Skin of body (tissue), 3 donors: ENCODE measurements at places on chromosomes 5 and 9.

- no peak for DNase-seq
Measured at GRCh38 chr5:154679501-154679900, 75.7 kb upstream of the LARP1 start.

GRCh38 chr5:98787131-98787719, 13.8 kb downstream of the RGMB start:
- no peak for DNase-seq

- no peak for DNase-seq
Measured at GRCh38 chr5:73229271-73229670, 56.3 kb downstream of the TMEM174 start.

GRCh38 chr9:98639133-98639532, 69.6 kb downstream of the GABBR2 start:
- no peak for DNase-seq

DNA sequence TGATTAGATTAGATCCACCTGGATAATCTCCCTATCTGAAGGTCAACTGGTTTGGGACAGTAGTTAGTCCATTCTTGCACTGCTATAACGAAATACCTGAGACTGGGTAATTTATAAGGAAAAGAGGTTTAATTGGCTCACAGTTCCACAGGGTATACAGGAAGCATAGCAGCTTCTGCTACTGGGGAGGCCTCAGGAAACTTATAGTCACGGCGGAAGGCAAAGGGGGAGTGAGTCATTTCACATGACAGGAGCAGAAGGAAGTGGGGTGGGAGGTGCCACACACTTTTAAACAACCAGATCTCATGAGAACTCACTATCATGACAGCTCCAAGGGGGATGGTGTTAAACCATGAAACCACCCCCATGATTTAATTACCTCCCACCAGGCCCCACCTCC, 9.9 kb downstream of the C9orf40 start:
- no peak for DNase-seq

DNA sequence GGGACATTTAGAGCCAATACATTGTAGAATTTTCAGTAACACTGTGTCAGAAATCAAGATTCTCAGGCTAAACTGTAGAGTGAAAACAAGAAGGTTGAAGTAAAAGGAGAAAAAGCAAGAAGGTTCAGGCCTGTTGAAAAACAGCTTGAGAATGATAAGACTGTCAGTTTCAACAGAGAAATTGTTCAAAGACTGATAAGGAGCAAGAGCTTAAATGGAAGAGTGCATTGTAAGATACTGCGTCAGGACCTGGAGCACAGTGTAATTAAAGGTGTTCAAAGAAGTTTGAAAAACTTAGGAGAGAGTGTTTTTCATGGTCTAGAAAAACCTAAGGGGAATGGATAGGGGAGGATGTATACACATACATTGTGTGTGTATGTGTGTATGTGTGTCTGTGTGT, 408.3 kb downstream of the KDM4C start:
- no peak for DNase-seq

GRCh38 chr9:126587187-126588185, 26.2 kb upstream of the LMX1B start:
- no peak for DNase-seq

- DNase-seq = no peak
Measured at GRCh38 chr5:99035942-99036341, 107.1 kb upstream of the CHD1 start.

GRCh38 chr9:3436629-3437420, 89.0 kb downstream of the RFX3 start:
- peak; percentile 7 for DNase-seq

DNA sequence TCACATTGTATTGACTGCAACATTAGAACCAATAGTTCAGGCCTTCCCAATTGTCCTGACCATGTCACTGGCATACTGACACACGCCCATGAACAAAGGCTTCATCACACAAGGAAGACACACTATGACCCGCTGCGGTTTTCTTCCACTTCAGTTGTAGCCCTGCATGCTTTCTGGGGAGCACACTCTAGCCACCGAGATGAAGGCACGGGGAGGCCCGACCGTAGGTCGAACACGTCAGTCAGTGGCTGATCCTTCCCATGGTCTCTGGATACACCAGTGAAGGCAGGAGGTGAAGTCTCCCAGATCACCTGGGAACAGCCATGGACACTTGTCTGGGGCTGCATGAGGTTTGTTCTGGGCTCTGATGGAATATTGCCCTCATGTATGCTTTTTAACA, 224.7 kb downstream of the FSTL4 start:
- no peak for DNase-seq

- DNase-seq = no peak
Measured at GRCh38 chr9:21607576-21607975, 125.5 kb upstream of the IFNE start.

DNA sequence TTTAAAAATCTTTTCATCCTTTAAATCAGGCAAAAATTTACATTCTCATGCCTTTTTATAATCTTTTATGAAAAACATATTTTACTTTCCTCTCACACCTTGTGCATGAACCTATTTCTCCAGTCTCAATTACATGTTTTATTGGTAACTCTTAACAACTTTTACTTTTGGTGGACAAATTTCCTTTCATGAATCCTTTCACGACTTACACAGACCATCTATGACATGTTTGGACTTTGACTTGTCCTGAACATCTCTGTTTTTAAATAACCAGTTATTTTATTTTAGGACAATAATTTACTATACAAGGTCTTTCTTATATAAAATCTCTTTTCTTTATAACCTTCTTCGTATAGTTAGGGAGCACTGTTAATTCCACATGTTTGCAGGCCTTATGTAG, 26.5 kb upstream of the MTMR12 start:
- DNase-seq = no peak

DNA sequence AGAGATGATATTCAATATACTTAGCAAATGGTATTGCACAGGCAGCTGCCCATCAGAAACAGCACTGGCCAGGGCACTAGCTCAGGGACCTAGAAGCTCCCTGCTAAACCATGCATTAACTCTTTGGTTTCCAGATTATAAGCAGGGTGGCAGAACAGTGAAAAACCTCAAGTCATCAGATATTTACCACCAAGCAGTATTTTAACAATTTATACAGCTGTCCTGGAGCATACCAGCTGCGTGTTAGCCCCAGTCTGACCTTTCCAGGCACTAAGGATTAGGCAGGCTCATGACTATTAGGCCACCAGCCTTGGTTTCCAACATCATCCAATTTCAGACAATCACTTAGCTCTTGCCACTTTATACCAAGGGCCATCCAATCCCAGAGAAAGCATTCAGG, 326.5 kb downstream of the CAAP1 start:
- DNase-seq = no peak

DNA sequence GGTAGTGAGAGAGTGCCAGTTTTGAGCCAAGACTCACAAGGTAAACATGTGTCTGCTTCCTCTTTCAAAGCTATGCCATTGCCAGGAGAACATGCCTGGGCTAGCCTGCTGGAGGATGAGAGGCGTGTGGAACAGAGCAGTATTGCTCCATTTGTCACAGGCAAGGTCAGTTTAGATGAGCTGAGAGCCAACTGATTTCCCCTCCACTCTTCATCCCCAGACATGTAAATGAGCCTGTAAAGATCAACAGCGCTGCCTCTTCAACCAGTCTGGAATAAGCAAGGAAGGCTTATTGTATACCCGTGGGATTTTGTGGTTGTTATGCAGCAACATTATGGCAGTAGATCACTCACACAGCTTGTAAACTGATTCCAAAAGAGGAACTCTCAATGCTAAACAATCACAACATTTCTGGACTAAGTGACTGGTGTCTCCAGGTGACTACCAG, 8.2 kb upstream of the GDNF start:
- DNase-seq = no peak

DNA sequence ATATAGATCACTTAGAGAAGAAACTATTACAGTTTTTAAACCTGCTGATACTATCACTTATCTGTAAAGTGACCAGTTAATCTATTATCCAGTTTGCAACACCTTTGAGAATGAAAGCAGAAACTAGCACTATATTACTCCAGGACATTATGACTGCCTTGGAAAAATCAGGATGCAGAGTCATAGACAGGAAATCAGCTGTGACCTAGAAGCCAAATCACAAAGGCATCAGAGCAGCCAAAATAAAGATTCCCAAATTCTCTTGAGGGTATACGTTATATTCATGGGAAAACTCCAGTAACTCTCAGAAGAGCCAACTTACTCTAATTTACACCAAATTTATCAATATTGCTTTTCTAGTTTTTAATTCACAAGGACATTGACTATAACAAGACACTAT, 49.9 kb downstream of the CDO1 start:
- DNase-seq = peak; percentile 7

- no peak for DNase-seq
Measured at GRCh38 chr5:120794121-120794520, 330.0 kb downstream of the PRR16 start.

DNA sequence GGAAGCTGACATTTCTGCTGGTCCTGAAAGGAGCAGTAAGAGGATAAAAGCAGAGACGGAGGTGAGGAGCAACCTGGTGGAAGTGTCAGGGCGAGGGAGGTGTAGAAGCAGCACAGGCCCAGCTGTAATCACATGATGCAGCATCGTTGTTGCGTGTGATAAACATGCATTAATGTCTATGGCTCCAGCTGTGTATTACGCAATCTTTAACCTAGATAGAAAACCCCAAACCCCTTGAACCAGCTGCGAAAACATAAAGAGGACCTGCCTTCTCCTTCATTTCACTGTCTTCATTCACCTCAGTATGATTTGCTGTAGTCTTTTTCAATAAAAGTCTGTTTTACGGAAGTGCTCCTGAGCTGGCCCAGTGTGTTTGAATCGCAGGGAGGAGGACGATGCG, 162.9 kb downstream of the NTRK2 start:
- DNase-seq = no peak

DNA sequence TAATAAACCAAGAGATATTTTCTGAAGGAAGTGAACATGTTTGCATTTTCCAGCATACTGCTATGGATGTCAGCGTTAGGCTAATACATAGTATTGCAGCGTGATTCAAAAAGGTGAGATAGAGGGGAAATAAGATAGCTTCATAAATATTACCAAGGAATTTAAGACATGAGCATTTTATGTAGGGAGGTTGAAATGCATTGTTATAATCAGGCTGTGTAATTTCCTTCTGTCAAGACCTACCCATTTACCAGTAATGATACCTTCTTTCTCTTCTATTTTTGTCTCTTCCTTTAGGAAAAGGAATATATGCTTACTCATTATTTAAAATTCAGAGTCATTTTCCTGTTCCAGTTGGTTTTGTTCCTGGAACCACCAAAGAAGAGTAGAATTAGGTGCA, 33.3 kb downstream of the PIK3R1 start:
- no peak for DNase-seq

DNA sequence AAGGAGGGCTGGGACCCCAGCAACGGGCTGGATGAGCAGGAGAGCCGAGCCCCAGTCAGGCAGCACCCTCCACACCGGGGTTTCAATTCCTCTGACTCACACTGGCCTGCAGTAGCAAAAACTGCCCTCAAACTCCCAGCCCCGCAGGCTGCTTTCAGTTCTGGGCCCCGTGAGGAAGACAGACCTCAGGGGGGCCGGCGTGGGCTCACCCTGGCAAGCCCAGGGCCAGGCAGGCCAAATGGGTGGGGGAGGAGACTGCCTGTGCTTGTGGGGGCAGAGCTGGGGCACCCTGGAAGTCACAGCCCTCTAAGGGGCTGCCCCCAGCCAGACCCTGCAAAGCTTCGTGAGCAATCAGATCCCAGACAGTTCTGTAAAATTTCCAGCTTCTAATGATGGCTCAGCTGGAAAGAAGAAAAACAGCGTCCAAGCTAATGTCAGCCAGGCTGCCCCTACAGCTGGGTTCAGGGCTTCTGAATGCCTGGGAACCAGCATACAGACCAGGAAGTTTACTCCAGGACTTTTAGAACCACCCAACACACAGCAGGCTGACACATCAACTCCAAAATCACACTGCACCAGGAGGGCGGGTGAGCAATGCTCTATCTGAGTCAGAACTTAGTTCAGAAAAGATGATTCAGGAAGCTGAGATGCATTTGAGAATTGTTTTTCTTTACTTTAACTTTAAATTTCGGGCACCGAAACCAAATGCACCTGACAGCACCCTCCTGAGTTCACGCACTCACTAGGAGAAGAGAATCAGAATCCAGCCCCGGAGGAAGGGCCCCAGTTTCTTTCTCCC, 34.7 kb downstream of the LPCAT1 start:
- no peak for DNase-seq

GRCh38 chr9:136098844-136099243, 3.8 kb upstream of the NACC2 start:
- DNase-seq = no peak

DNA sequence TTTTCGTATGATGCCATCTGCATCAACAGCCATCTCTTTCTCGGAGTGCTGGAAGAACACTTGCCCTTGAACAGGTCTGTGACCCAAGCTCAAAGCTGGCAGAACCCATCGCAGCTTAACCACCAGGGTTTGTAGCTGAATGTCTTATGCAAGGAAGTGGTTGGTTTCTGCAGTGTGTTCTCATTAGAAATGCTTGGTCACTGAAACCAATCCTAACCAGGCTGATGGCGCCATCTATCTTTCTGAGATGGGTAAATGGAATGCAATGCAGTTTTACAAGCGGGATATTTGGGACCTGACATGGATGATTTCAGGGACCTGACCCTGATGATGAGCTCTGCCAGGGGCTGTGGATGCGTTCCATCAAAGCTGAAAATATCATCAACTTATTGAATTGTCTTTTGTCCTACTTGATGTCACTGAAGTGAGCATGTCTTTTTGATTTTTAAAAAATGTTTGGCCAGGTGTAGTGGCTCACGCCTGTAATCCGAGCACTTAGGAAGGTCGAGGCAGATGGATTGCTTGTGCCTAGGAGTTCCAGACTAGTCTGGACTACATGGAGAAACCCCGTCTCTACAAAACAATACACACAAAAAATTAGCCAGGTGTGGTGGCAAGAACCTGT, 28.7 kb downstream of the DMRT3 start:
- peak; percentile 28 for DNase-seq

DNA sequence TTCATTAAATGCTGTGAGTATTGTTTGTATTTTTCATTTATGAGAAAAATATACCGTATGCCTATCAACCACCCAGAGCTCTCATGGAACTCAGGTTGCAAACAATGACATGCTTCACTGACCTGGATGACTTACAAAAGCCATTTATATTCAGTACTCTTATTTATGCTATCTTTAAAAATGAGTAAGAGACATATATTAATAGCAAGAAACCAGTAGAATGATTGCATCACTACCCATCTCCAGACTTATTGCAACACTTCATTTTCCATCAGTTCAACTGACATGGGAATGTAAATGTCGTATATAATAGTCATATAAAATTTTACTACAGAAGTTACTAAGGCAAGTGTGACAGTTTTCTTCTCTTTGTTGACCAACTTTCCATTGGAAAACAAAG, 69.1 kb downstream of the OTP start:
- DNase-seq = no peak

- no peak for DNase-seq
Measured at GRCh38 chr5:139745132-139745799, 50.3 kb upstream of the PSD2 start.
